ENCODE measurements at places on chromosomes 1 and 21. TPM values are rescaled to one million over a fixed set of nuclear protein-coding genes. Genes with fewer than 3 reads are reported as not detected.

GRCh38 chr1:93692451-93692861, 10.8 kb upstream of the BCAR3 start:
- no peak for DNase-seq

GRCh38 chr1:86195281-86195680, 38.7 kb upstream of the COL24A1 start:
- DNase-seq, result no peak

TMEM9 gene
- 131 TPM for total RNA-seq

DNA sequence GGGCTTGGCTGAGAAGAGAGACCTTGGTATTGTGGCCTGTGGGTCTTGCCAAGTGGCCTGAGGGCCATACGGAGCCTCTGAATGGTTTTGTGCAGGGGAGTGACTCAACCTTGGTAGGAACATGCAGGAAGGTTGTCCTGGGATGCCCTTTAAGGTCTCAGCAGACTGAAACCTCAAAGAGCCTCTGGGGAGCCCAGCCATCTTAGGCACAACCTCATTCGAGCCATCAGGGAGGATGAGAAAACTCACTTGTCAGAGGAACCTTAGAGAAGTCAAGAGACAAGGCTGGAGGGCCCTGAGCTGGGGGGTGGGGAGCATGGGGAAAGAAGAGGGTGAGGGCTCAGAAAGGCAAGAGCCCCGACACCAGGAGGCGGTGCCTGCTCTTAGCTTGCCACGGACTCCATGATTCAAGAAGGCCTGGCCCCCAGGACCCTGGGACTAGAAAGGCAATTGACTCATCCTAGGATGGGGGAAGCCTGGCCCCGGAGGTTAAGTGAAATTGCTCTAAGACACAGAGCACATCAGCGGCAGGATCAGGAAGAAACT, 13.0 kb downstream of the IFI6 start:
- no peak for DNase-seq
